Spleen (tissue), 13 donors: ENCODE measurements at places on chromosomes 13 and 19. TPM values are rescaled to one million over a fixed set of nuclear protein-coding genes. Genes with fewer than 3 reads are reported as not detected.

CDX2 gene
- not detected for total RNA-seq

MEF2B gene
- 3.3 TPM for total RNA-seq

ZNF610 gene
- 2.2 TPM for total RNA-seq

ZFR2 gene
- 0.92 TPM for total RNA-seq

GRCh38 chr13:21550918-21551317, 53.1 kb downstream of the MICU2 start:
- DNase-seq, result no peak
- H3K4me3 ChIP-seq, result no peak overlapping the region
- H3K27ac ChIP-seq, result no peak overlapping the region
- no peaks in the 10 kb centered on the region for H3K4me1 ChIP-seq
- H3K36me3 ChIP-seq, result no peaks in the 10 kb centered on the region

GRCh38 chr13:32032759-32033158, 1.2 kb downstream of the FRY start:
- H3K36me3 ChIP-seq, result no peaks in the 10 kb centered on the region
- H3K27me3 ChIP-seq, result no peaks in the 10 kb centered on the region
- no peak for DNase-seq
- H3K4me1 ChIP-seq, result peaks cover 3% of the 10 kb centered on the region

- DNase-seq, result no peak
- H3K4me3 ChIP-seq, result no peak overlapping the region
- H3K36me3 ChIP-seq, result no peaks in the 10 kb centered on the region
- no peaks in the 10 kb centered on the region for H3K4me1 ChIP-seq
- no peaks in the 10 kb centered on the region for H3K27me3 ChIP-seq
These were observed 385.5 kb downstream of the NDFIP2 start for GRCh38 chr13:79866436-79866835.
